IPS DF 6.9 (cell line): ENCODE measurements at places on chromosomes 2 and 18.

DNA sequence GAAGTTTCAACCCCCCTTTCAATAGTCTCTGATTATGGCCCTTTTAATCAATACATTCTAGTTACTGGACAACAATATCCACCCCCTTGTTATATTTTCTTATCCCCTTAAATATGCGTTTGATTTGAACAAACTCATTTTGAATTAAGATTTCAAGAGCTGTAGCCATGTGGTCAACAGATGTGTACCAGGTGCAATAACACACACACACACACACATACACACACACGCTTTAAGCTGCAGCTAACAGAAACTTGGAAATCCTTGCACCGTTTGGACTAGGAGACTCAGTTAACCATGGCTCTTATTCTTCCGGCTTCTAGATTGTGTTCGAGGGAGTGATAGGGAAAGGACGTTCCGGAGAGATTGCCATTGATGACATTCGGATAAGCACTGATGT lies 82.8 kb downstream of the NRP2 start:
- no peak for DNase-seq

DNA sequence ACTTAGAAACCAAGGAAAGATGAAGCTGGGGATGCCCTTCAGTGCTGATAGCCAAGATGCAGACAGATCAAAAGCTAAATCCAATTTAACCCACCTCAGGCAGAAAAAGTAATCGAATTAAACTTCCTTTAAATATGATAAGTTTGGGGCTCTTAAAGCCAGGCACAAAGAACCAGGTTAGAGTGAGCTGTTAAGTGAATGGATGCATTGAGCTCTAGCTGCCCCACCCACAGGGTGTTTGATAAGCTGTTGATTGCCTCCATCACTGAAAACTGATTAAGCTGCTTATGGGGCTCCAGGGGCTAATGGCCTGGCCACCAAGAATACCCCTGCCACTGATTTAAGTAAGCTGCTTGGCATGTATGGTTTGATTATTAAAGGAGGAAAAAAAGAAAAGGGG lies 119.8 kb downstream of the PLEKHM3 start:
- DNase-seq: no peak

DNA sequence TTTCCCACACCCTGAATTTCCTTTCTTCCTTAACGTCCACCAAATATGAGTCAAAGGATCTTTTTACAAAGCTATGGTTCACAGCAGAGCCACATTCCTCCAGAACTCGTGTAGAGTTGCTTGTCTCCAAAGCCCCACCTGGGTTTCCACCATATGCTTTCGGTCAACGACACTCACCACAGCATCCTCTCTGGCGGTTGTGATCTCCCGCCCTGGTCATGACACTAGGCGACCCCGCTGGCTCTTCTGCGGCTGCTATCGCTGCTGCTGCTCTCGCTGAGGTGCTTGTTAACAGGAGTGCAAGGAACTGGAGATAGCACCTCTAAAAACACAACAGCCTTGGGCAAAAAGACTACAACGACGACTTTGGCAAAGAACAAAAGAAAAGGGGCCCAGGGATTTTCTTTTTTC lies 340 bp downstream of the SLC40A1 start:
- DNase-seq: no peak

- DNase-seq: no peak
Observed at GRCh38 chr2:241760301-241760771, 16.3 kb upstream of the GAL3ST2 start.

DNA sequence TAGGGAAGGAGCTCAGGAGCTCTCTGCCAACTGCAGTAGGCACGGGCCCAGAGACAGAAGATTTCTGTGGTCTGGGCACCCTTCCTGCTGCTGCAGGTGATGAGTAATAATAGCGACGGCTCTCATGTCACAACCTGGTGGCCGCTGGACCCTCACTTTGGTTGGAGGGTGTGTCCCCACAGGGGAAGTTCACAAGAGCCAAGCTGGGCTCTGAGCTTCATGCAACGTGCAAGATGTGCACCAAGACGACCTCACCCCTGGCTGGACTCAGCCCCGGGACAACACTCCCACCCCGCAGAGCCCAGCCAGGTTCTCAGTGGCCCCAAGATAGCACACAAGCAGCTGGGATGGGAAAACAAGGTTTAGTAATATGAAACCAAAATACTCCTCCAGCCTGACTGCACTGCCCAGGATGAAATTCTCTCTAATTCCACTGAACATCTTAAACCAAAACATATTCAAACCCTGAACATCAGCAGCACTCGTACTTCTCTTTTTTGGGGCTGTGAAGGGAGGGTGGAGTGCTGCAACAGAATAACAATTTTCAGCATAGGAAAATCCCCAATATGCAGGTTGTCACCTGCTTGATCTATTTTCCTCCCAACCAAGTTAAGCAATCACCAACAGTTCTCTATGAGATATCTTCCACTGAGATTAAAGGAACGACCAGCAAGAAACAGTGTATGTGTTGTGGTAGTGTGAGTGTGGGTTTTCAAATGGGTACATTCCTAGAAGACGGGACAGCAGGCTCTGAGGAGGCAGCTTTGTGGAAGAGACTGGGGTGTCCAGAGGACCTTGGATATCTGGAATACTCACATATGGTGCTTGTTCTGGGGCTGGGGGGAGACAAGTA lies 26.5 kb downstream of the BCL2 start:
- no peak for DNase-seq

DNA sequence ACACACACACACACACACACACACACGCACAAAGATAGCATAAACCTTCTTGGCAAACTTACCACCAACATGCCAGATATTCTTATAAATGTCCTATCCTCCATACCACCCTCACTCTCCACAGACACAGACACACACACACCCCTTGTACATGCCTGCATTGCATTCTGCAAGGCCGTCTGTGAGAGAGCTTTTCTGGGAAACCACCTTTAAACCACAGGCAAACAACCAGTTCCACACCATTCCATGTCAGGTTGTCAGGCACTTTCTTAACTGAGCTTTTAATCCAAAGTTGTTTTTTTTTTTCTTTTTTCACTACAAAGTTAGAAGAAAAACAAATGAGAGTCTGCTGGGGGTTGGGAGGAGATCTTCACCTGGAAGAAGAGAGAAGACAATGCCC lies 221.1 kb downstream of the C1D start:
- DNase-seq: no peak

DNA sequence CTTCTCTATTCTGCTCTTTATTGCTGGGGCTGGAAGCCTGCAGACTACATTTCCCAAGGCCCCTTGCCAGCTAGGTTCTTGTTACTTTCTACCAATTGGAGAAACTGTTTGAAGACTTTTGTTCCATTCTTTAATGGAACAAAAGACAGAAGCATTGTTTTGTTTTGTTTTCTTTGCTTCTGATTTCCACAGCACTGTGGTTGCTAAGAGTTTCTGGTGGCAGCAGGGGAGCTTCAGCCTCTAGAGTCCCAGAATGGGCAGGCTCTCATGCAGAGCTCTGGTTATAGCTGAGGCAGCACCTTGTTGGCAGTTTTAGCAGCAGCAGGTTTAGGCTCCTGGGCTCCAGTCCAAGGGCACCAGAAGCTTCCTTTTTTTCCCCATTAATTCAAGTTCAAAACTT lies 234.3 kb downstream of the ETAA1 start:
- no peak for DNase-seq

- DNase-seq: no peak
Observed at GRCh38 chr2:177340158-177340557, 52.4 kb upstream of the AGPS start.

DNA sequence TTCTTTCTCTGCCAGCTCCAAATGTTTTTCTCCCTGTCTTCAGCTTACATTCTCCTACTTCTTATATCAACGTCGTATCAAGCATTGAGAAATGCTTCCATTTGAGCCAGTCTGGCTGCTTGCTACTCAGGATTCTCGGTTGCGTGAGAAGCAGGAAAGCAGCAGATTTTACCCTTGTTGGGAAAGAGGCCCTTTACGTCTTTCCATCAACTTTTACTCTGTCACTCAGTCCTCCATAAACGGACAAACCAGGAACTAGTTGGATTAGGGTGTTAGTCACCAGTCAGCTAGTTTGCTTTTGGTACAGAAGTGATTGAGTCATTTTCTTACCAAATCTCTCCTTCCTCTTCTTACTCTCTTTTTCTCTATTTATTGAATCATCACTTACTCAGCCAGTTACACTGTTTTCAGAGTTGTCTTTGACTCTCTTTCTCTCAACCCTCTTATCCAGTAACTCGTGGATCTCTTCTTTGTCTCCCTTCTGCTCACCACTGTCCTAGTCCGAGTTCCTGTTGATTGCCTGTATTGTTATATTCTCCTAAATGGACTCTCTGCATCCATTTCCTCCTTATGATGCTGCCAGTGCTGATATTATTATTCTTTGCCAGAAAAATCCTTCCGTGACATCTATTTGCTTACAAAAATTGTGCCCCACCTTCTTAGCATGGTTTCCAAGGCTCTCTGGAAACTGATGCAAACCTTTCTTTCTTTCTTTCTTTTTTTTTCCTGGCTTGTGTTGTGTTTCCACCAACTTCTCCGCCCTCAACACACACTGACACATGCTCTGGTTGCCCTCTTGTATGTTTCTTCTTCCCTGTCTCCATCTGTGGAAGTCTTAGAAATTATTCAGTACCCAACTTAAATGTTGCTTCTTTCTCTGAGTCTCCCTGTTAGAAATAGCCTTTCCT lies 61.5 kb downstream of the VRK2 start:
- DNase-seq: no peak
